Osteoblast (primary cell): ENCODE measurements at places on chromosomes 2 and 18. TPM values are rescaled to one million over a fixed set of nuclear protein-coding genes. Genes with fewer than 3 reads are reported as not detected.

Gene FAM117B
- total RNA-seq, result 2.9 and 3.2 TPM in 2 replicates

DNA sequence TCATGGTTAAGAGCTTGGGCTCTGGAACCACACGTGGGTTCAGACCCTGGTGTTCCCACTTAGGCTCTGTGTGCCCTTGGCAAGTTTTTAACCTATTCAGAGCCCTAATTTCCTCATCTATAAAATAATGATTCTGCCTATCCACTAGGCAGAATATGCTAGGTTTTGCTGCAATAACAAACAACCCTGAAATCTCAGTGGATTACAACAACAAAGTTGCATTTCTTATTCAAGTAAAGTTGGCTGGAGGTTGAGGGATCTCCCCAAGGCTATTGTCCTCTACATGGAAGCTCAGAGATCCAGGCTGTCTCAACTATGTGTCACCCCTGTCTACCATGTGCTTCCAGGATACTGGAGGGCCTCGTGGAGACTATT is 275.4 kb upstream of the SIX2 start:
- DNase-seq, result no peak

- no peak for DNase-seq
Observed at GRCh38 chr2:200264631-200265030, 41.9 kb upstream of the SPATS2L start.

DNA sequence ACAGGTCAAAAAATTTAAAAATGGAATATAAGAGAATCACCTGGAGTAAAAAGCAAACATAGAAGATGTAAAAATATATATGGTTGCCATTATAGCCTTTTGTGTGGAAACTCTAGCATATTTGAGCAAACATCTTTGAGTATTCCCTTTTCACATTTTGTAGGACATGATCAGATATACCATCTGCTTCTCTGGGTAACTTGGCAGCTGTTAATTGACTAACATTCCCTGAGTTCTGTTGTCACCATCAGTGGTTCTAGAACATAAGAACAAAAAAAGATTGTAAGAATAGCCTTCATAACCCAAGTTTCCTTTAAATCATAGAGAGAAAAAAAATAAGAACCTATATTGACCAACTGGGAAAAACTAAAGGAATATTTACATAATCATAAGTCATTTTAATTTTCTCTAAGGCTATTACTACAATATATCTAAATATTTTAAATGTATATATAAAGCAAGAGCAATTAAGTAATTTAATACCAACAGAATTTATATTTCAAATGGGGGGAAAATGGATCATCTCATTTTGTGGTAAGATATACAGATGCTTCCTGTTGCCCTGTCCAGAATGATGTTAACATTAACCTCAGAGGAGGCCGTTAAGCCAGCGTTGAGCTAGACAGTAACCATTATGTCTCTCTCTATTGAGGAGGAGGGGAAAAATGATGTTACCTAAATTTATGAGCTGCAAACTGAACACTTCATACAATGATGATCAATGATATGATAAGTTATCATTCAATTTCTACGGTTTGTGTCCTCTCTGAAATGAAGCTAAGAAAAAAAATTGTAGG is 9.8 kb upstream of the INO80D start:
- no peak for DNase-seq

DNA sequence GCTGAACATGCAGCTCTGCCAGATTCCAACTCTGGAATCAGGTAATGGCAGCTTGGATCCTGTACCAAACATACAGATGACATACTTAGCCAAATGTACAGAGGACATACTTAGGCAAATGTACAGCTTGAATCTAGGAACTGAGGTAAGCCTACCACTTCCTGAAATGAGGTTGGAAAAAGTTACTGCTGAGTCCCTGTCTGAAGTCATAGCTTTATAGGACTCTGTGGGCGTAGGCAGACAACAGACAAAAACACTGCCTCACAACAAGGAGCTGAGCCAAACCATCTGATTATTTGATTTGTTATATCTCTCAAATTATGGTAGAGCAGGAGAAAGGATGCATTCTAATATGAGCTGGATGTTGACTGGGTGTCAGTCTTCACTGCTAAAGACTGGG is 290.2 kb upstream of the TCF4 start:
- DNase-seq, result no peak

Gene LONRF2
- under 0.01 TPM in 2 replicates for total RNA-seq

Gene CAPN14
- under 0.01 TPM in 2 replicates for total RNA-seq

DNA sequence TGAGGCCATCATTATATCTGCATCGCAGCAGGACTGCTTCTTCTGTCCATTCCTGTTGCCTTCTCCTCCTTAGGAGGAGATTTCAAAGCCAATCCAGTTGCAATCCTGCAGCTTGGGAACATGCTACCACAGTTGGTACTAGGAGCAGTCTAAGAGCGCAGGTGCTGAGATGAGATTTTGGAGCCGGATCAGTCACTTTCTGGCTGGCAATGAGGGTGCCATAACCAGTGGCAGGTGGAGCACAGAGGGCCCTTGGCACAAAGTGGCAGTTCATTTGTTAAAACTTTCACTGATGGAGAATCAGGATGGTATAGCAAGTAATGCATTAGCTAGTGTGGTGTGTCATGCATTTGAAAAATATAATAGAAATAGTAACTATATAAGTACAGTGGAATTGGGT is 173.7 kb upstream of the ATP5MC3 start:
- no peak for DNase-seq

DNA sequence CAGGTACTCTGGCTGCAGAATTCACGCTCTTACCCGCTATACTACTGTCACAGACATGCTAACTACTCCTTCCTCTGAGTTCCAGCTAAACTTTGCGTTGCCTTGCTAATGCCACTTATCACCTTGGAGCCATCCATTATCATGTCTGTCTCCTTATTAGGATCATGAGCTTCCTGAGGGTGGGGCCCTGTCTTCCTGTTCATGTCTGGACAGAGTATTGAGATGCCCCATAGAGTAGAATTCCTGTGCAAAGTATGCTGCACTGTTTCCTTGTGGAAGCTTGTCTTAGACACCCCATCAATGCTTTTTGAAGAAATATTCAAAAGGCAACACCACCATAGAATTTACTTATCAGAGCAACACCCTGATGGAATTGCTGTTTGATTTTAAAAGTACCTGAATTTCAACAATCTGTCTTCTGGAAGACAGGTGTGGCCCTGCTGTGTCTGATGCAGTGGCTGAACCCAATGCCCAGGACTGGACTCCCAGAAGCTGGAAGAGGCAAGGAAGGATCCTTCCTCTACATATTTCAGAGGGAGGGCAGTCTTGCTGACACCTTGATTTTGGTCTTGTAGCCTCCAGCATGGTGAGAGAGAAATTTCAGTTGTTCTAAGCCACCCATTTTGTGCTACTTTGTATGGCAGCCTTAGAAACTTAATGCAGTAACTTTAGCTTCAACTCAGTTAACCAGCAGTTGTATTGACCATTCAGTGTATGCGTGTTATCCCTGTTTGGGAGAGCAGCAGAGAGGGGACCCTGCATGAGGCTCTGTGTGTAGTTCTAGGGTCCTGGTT is 5.6 kb downstream of the LAMA3 start:
- DNase-seq, result no peak

- DNase-seq, result no peak
Observed at GRCh38 chr18:33665641-33666040, 87.6 kb downstream of the ASXL3 start.

- no peak for DNase-seq
Observed at GRCh38 chr2:18123211-18123570, 244.7 kb downstream of the KCNS3 start.

- no peak for DNase-seq
Observed at GRCh38 chr2:174608866-174609214, 11.2 kb upstream of the WIPF1 start.

Gene LOXL3
- total RNA-seq, result 64.8 and 97.4 TPM in 2 replicates

- no peak for DNase-seq
Observed at GRCh38 chr18:74256190-74256589, 35.6 kb downstream of the CYB5A start.

DNA sequence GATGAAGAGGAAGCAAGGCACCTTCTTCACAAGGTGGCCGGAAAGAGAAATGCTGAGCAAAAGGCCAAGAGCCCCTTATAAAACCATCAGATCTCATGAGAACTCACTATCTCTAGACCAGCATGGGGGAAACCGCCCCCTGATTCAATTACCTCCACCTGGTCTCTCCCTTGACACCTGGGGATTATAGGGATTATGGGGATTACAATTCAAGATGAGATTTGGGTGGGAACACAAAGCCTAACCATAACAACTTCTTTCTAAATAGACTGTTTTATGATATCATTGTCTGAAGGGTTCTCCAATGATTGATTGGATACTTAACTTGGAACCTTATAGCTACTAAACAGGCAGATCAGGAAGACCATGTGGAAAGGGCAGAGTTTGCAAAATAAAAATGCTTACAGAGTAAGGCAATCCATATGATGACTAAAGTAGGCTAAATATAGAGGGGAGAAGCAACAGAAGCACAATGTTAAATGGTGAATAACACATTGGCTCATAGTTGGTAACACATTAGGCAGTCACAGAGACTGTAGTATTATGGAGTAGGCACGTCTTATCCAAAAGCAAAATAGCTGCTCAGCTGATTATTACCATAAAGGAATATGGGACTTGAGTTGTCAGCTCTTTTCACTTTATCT is 179.0 kb downstream of the BARD1 start:
- DNase-seq, result no peak

GRCh38 chr2:114108824-114109416 is 219.0 kb downstream of the ACTR3 start:
- no peak for DNase-seq

DNA sequence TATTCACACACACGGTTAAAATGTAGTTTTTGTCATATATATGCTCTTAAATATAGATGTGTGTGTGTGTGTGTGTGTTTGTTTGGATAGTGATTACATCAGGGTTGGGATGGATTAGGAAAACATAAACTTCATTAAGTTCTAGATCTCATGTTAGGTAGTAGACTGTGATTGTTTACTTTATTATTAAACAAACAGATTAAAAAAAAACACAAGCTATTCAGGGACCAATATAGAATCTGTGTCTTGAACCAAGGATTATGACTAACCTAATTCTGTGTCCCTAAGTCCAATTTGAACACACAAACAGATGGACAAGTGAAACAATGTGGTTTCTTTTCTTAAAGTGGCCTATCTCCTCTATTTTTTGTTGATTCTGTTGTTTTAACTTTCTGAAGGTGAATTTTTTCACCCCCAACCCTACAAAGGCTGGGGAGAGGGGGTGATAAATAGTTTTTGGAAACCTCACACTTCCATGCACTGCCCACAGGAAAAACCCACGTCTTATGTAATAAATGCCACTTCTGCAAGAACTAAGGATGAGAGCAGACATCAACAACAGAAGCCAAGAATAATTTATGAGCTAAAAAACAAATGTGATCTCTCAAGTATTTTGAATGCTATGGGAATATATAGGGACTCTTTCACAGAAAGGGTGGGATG is 40.7 kb downstream of the IL1R2 start:
- DNase-seq, result no peak

GRCh38 chr2:127048618-127048935 is 58.4 kb downstream of the BIN1 start:
- DNase-seq, result peak; percentile 71

Gene DNER
- total RNA-seq, result 0.36 and 1.2 TPM in 2 replicates

- no peak for DNase-seq
Observed at GRCh38 chr2:121408641-121409040, 122.0 kb upstream of the RNU4ATAC start.

- no peak for DNase-seq
Observed at GRCh38 chr2:237742191-237742590, 56.4 kb upstream of the RBM44 start.

- no peak for DNase-seq
Observed at GRCh38 chr2:174796319-174796771, 32.1 kb upstream of the CHRNA1 start.

Gene TMEM200C
- total RNA-seq, result under 0.01 TPM in 2 replicates

Gene GREB1L
- total RNA-seq, result under 0.01 and 0.36 TPM in 2 replicates
